T follicular helper cell (primary cell): ENCODE measurements at places on chromosomes 7 and 10.

DNA sequence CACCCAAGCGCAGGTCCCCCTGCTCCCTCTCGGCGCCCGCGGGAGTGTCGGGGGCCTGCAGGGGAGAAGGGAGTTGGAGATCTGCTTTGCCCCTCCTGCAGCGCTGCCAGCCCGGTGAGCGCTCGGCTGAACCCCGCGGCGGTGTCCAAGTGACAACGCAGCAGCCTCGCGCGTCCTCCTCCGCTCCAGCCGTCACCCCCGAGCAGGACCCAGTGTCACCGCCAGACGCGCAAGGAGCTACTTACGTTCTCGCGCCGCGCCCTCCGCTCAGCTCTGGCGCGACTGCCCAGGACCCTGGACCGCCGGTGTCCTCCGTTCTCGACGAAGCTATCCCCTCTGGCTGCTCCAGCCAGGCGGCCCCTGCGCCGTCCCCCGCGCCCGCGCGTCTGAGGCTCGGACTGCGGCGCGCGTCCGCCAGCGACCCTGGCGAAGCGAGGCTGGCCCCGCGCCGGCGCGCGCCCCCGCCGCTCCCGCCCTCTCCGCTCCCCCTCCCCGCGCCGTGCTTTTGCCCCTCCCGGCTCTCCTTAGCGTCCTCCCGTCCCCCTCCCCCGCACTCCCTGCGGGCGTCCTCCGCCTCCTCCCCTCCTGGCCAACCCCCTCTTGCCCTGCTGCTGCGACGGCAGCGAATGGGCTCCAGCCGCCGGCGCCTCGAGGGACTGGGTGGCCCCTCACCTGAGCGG lies at the start of gene NRCAM:
Gene NRCAM, minus strand, starts transcription at position 439 of the 680 bp plus-strand sequence. CDS start 216,372 bp downstream, outside the sequence.
- no peak for DNase-seq

DNA sequence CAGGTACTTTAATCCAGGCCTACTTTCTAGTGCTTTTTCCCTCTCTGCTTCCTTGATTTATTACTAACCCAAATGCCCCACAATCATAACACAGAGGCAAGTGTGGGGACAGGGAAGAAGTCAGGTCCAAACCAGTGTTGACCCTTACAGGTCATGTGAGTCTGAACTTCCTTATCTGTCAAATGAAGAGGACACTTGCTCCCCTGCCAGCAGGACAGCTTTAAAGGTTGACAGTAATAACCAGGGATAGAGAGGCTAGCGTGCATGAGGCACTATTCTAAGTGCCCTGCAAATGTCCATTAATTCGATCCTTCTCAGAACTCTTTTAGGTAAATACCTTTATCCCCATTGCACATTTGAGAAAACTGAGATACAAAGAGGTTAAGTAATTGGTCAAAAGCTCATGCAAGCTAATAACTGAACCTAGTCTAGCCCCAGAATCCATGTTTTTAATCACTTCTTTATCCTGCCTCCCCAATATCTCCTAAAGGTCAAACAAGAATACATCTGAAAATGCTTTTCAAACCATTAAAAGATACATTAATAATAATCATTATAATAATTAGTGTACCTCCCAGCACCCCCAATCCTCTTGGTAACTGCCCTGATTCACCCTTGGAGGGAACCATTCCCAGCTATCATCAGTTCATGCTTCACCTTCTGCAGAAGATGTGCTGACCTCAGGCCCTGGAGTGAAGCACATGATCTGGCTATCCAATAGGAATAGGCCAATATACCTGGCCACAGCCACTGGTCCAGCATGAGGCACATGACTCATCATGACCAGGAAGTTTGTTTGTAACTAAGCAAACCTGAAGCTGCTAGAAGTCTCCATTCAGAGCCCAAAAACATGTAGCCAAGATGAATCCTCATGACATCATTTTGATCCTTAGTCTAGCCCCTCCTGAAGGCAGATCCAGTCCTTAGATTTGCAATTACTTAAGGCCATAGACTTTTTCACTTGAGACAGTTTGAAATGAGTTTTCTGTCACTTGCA lies 40.7 kb downstream of the SGMS1 start:
- DNase-seq = no peak

- no peak for DNase-seq
Measured at GRCh38 chr7:3028071-3028757, 15.5 kb downstream of the CARD11 start.

- DNase-seq = no peak
Measured at GRCh38 chr7:98860071-98860470, 9.7 kb downstream of the TMEM130 start.

DNA sequence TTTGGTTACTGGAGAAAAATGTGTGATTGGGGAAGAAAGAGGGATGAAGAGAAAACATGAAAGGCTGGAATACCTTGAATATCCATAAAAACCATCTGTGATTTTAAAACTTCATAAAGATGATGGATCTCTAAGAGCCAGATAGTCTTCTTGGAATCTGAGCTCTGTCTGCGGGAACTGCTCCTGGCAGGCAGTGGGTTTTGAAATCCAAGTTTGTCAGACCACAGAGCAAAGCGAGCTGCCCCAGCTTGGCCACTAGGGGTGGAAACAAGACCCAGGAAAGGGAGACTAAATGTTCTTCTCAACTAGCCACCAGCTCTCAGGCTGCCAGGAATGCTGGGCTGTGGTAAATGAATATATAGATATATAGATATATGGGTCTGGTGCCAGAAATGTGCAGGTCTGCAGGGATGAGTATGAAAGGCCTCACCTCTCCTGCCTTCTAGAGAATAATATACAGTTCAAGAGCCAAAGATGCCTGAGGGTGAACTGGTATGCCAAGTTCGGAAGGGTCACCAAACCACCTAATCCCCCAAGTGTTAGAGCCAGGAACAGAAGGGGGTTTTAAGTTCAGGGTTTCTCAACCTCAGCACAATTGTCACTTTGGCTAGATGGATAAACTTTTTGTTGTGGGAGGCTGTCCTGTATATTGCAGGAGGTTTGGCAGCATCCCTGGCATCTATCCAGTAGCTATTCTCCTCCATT lies 208.8 kb downstream of the KCNMA1 start:
- DNase-seq = no peak

DNA sequence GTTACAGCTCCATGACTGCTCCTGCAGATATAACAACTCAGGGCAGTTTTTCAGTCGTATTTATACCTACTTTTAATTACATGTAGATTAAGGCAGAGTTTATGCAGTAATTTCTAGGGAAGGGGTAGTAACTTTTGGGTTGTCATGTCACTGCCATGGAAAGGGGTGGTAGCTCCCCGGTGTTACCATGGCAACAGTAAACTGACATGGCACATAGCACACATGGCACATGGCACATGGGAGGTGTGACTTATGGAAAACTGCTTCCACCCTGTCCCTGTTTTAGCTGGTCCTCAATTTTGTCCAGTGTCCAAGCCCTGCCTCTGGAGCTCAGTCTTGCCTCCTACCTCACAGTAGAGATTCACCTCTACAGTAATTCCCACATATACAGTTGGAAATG lies 3.9 kb upstream of the TOMM7 start:
- no peak for DNase-seq

DNA sequence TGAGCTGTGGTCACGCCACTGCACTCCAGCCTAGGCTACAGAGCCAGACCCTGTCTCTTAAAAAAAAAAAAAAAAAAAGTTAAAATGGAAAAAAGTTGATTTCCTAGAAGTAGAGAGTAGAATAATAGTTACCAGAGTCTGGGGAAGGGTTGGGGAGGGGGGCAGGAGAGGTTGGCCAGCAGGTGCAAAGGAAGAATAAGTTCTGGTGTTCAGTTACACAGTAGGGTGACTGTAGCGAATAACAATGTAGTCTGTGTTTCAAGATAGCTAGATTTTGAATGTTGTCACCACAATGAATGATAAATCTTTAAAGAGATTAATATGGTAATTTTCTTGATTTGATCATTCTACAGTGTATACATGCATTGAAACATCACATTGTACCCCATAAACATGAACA lies 142.9 kb downstream of the NRF1 start:
- DNase-seq = no peak

DNA sequence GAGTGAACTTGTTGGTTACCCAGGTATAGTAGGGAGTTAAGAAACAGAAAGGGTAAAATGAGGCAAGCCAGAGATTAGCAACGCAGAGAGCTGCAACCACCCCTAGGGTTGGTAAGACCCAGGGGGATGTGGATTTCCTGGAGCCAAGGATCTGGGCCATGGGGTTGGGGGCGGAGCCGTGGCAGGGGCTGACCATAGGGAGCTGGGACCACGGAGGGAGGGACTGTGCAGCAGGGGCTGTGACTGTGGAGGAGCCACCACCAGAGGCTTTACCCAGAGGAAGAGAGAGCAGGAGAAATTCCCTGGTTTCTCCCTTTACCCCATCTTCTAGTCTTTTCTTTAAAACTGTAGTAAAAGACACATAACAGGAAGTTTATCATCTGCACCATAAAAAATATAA lies 58.6 kb upstream of the BAIAP2L1 start:
- no peak for DNase-seq

- no peak for DNase-seq
Measured at GRCh38 chr7:158759749-158760444, 55.3 kb upstream of the NCAPG2 start.

DNA sequence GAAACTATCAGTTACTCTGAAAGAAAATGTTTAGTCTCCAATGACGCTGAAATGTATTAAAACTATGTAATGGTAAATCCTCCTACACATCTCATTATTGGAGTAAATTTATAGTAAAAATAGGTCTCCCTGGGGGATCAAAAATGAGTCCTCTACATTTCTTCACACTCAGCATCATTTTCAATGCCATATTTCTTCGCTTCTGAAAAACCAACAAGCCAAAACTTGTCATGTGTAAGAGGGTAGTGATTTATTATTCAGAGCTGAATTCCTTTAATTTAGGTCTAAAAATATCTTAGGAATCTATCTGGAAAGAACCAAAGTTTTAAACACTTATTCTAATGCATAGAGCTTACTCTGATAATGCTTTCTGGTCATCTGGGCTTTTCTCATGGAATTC lies 3.0 kb downstream of the PDK4 start:
- no peak for DNase-seq

DNA sequence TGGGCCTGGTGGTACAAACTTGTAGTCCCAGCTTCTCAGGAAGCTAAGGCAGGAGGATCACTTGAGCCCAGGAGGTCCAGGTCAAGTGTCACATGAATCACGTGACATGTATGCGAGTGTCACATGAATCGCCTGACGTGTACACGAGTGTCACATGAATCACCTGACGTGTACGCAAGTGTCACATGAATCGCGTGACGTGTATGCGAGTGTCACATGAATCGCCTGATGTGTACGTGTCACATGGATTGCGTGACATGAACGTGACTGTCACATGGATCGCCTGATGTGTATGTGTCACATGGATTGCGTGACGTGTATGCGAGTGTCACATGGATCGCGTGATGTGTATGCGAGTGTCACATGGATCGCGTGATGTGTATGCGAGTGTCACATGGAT lies 9.5 kb upstream of the ADARB2 start:
- no peak for DNase-seq

GRCh38 chr10:96038476-96039387 lies 4.7 kb upstream of the CCNJ start:
- no peak for DNase-seq

GRCh38 chr7:137977173-137977572 lies 24.7 kb downstream of the CREB3L2 start:
- no peak for DNase-seq

DNA sequence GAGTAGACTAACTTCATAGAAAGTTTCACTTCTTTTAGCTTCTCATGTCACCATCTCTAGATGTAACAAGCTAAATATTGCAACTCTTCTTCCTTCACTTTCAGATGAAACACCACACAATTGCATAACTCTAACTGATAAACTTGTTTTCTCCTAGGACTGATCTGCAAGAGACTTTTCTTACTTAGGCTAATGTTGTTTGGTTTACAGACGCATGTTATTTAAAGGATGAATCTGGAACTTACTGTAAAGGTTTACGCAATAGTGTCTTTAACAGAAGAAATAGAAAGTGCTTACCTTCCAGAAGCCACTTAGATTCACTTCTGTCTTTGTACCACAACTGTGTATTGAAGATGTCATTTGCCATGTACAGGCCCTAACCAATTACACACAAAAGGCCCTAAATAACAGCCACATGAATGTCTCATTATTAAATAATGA lies 22.1 kb upstream of the ZC3HAV1 start:
- DNase-seq = no peak

- peak; percentile 59 for DNase-seq
Measured at GRCh38 chr7:1579481-1580421, 9.9 kb upstream of the PSMG3 start.

DNA sequence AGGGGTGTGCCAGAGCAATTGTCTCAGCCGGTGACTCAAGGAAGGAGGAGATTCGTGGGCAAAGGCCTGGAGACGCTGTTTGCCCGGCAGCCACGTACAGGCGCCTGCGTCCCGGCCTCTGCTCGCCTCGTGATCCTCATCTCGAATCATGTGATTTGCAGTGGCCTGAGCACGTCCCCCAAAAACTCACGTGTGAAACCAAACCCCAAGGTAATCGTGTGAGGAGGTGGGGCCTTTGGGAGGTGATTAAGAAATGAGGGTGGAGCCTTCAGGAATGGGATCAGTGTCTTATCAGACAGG lies 226.8 kb downstream of the TCERG1L start:
- no peak for DNase-seq

- DNase-seq = no peak
Measured at GRCh38 chr10:17241611-17242333, 13.7 kb downstream of the VIM start.

DNA sequence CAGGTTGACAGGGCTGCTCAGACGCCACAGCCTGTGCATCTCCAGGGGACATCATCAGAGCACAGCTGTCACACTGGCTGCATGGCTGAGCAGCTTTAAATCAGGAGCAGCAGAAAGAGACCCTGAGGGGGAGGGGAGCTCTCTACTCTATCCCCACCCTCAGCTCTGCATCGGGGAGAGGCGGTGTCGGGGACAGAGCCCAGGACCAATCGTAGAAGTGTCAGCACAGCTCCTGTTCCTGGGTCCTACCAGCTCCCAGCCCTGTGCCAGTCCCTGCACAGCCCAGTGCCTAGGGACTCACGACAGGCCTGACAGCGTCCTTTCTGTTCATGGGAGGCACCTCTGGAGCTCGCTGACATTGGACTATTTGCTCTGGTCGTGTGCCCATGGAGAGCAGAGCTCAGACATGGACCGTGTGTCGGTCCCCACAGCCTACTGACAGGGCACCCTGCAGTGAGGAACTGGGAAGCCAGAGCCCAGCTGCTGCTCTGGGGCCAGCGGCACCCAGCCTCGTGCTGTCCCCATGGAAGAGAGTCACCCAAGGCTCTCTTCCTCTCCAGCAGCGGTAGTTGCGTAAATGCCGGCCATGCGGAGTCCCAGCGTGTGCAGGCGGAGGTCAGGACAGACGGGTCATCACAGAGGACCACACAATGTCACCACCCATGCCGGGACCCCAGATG lies 20.4 kb upstream of the ANTXRL start:
- DNase-seq = no peak

GRCh38 chr10:1348773-1349050 lies 292.5 kb downstream of the WDR37 start:
- DNase-seq = no peak

DNA sequence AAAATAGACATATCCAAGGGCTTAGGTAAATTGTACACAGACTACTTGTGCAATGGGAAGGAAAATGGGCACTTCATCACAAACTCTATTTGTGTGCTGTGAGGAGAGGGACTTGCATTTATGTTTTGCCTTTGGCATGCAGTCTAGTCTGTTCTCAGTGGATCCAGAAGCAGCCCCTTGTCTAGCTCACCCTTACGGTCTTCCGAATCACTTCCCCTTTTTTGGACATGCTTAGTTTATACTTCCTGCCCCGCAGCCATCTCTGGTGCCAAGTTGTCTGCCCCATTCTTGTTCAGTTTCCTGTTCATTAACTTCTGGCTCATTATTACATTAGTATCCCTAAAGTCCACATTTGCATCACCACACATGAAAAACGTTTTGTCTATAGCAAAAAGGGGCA lies 161.6 kb downstream of the NRCAM start:
- DNase-seq = no peak

GRCh38 chr7:148115308-148115707 lies 475.3 kb upstream of the C7orf33 start:
- DNase-seq = no peak
